ENCODE measurements at places on chromosomes 4 and X.
A peak's percentile ranks its signal among the peaks of the same experiment; 100 is the strongest.

GRCh38 chr4:154466336-154466735 is 25.3 kb downstream of the DCHS2 start:
- DNase-seq: no peak

DNA sequence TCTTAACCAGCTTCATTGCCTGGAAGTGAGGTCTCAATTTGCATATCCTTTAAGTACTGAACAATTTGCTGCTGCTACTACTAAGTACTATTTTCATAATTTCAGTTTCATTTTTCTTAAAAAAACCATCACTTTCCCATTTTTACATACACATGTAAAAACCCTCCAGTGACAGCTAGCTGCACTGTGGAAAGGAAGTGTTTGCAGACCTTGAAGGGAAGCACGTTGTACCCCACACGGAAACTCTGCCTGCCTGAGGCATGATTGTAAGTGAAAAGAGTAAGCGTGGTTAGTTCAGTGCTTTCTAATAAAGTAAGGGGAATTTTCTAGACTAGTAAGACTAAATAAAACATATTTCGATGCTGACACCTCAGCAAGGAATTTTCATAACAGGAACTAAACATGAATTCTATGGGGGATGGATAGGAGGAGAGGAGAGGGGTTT is 103.6 kb downstream of the RAPGEF2 start:
- peak; percentile 62 for DNase-seq

- DNase-seq: no peak
Observed at GRCh38 chr4:112855058-112855457, 194.4 kb upstream of the ANK2 start.

GRCh38 chrX:11261260-11261659 is 32.0 kb upstream of the AMELX start:
- DNase-seq: no peak

GRCh38 chrX:1794586-1794985 is 179.7 kb downstream of the ASMT start:
- no peak for DNase-seq

GRCh38 chr4:84846985-84847384 is 119.5 kb downstream of the WDFY3 start:
- DNase-seq: no peak

DNA sequence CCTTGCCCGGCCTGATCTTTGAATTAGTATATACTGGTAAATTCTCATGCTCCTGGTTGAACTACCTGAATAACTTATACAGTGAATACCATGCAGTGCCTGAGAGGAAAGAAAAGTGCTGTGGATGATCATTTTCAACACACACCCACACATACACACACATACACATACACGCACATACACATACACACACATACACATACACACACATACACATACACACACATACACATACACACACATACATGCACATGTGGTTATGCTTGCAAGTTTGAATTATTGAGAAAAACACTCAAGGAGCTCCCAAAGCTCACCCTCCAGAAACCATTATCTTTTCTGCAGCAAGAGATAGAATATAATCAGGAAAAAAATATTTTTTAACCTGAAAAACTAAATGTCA is 366.9 kb upstream of the RASGEF1B start:
- no peak for DNase-seq

GRCh38 chrX:129599499-129599898 is 55.3 kb downstream of the APLN start:
- DNase-seq: no peak

GRCh38 chr4:140269369-140269768 is 104.1 kb upstream of the SCOC start:
- no peak for DNase-seq

DNA sequence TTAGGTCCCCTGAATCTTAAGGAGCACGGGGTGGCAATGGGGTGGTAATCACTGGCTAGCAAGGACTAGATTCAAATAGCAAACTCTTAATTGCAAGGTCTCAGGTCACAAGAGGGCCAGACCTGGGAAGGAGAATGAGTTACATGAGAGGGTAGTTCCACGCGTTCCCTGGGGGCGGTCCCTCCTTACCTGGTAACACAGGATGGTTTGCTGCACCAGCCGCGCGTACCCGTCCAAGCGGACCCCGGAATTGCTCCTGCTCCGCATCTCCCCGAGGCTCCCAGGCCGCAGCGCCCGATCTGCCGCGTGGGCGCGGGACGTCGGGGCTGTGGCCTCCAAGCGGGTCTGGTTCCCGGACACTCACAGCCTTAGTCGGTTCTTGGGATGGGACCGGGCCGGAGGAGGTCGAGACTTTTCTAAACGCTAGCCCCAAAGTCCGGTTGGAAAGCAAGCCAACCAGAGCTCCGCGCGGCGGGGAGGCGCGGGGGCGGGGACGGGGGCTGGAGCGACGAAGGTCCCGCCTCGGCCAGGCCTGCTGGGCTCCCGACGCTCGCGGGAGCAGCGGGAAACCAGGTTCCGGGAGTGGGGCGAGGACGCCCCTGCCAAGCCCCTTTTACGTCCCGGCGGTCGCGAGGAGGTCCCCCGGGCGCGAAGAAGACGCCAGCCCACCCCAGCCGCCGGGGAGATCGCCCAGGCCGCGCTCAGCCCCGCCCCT is at the start of gene PHKA2:
Gene PHKA2, minus strand, starts transcription at position 449 of the 715 bp plus-strand sequence. Its CDS starts 182 bp downstream, at position 267.
- no peak for DNase-seq

DNA sequence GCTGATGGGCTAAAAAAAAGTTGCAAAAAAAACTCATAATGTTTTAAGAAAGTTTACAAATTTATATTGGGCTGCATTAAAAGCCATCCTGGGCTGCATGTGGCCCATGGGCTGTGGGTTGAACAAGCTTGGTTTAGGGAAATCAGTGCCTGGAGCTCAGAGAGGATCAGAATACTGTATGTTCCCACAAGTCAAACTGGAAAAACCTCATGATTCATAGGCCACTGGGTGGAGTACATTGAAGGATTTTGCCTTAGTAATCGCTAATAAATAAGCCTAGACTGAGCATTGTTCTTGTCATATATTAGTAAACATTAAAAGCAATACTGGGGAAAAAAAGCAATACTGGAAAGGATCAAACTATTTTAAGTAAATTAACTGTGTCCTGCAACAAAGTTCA is 246.3 kb upstream of the TAPT1 start:
- no peak for DNase-seq

DNA sequence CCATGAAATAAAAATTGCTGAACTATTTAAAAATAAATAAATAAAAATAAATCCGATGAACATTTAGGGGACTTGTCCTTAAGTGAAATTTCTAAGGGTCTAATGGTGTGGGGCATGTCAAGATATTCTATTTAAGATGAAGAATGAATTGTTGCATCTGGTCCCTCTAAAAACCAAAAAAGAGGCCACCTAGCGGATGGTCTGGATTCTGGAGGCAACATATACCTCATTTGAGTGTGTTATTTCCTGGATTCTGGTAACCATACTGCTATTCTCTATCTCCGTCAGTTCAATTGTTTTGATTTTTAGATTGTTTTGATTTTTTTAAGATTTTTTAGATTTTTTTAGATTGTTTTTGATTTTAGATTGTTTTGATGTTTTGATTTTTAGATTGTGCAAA is 28.3 kb downstream of the AGTR2 start:
- no peak for DNase-seq

- DNase-seq: peak; percentile 80
Observed at GRCh38 chr4:123398853-123399626, 2.4 kb downstream of the SPRY1 start.

DNA sequence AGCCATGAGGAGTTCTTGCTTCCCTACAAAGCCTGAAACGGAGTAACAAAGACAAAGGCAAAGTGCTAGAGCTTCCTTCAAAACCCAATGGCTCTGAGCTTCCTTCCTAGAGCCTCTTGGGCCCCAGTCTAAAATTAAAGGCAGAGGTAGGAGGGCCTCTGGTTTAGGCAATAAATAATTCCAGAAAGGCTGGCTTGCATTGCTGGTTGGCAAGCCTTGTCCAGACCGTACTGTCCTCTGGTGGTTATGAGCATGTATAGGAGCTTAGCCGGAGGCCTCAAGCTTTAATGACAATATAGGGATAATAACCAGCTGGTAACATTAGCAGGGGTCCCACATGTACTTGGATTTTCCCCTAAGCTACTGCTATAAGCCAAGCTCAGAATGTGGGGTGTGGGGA is 237.3 kb downstream of the AR start:
- DNase-seq: no peak

- no peak for DNase-seq
Observed at GRCh38 chr4:185213877-185214276, 4.5 kb downstream of the SNX25 start.

DNA sequence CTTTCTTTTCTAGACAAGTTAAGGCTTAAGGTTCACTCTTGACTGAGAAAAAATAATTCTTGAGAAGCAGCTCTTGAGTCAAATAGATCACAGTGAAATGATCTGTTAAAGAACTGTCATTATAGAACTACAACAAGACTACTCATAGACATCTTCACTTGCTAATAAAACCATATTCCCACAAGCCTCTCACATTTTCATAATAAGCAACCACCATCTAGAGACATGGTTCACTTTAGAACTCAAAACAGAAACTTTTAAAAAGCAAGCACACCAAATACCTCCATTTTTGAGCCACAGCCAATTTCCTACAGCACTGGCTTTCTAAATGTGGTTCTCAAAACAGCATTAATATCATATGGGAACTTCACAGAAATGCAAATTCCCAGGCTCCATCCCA is 309.5 kb downstream of the TMA16 start:
- no peak for DNase-seq

GRCh38 chrX:56788717-56789122 is 59.7 kb downstream of the NBDY start:
- DNase-seq: peak; percentile 22

GRCh38 chr4:122652379-122652778 is 31.5 kb upstream of the IL21 start:
- DNase-seq: peak; percentile 48

DNA sequence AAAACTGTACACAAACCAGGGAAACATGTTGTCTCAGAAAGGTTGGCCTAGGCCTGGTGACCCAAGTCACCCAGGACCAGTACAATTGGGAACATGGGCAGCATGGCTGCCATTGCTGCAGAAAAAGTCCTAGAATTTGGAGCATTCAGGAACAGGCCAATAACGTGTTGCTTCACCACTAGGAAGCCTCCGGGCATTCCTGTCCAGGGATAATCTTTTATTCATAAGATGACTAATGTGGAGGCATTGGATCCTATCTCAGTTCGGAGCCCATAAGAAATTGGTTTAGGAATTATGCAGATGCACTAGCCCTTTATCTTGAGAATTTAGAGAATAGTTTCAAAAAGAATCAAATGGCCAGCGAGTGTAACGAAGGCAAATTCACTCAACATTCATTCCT is 242.8 kb upstream of the NDST4 start:
- no peak for DNase-seq

DNA sequence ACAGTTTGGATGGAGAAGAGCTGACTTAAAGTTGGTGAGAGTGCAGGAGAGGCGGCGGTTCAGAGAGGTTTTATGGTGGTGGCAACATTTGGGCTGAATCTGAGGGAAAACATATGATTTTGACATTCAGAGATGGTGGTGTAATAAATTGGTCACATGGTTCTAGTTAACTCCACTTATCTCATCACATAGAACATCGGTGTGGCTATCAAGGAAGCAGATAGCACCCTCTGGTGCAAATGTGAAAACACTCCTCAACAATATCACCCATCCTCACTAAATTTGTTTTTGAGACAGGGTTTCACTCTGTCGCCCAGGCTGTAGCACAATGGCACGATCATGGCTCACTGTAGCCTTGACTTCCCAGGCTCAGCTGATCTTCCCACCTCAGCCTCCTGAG is 28.8 kb downstream of the SUPT20HL2 start:
- DNase-seq: no peak

DNA sequence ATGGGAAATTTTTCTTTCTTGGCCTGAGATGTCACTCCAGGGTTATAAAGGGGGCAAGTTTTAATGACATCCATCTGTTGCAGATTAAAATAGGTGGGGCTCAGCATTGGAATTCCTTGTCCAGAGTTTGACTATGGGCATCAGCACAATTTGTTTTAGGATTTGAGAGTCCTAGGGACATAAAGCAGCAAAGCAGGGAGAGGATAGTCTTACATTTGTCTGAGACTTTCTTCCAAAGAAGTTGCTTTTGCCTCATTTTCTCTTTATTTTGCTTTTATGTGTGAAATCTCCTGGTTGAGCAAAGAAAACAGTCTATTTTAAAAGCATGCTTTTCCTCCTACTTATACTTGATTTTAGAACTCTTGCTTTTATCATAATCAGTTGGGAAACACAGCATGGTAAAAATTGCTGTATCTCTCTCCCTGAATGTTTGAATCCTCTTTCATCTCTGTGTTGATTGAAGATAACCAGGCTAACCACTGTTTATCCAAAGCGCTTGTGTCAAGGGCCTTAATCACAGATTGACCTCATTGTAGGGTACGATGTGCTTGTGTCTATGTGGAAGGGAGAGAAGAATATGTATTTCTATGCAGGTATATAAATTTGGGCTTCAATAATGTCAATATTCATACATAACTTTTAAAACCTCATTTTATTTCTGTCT is 121.5 kb downstream of the ANK2 start:
- DNase-seq: no peak

DNA sequence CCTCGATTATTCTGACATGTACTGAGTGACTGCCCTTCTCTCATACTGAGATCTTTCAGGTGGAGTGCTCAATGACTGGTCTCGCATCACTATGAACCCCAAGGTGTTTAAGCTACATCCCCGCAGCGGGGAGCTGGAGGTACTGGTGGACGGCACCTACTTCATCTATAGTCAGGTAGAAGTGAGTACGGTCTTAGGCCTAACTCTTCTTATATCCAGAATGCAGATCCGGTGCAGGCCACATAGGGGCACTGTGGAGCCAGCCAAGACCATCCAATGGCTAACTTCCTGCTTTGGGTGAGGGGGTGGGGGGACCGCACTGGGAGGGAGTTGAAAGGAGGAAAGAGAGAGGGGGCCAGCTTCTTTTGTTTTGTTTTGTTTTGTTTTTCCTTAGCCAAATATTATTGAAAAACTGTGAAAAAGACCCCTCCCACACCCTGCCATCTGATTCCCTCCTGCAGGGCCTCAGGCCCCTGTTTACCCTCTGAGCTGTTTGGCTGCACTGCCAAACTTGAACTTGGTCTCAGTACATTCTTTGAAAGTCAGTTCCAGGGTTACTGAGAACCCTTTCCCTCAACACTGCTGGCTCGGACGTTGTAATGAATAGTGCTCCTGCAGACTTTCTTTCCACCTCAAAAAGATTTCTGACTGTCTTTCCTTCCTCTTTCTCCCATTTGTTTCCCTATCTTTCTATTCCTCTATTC is 16.2 kb downstream of the AWAT2 start:
- peak; percentile 24 for DNase-seq

DNA sequence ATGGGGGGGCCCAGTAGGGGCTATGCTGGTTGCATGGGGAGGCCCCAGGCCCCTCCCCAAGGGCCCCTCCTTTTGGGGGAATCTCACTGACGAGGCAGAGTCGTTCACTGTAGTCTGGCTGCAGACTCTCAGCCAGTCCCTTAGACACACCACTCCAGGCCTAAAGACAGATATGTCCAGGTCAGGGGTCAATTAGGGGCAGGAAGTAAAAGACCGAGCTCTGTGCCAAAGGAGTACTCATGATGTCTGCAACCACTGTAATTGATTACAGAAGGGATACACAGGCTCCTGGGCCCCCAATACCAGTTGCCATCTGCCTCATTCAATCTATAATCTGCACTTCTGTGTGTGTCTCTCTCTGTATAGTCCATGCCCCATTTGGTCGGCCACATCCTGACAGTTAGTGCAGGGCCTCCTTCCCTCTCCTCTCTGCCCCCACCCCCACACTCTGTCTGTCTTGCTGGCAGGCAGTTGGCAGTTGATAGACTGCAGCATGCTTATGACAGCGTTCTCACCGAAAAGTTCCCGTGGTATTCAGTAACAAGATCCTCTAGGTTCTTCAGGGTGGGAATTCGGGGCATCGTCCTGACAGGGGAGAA is 1.3 kb upstream of the CXorf65 start:
- peak; percentile 30 for DNase-seq

Measured in activated naive CD8-positive, alpha-beta T cell treated with anti-CD3 and anti-CD28 coated beads for 36 hours (primary cell).